ENCODE measurements at places on chromosomes 11 and 22.

DNA sequence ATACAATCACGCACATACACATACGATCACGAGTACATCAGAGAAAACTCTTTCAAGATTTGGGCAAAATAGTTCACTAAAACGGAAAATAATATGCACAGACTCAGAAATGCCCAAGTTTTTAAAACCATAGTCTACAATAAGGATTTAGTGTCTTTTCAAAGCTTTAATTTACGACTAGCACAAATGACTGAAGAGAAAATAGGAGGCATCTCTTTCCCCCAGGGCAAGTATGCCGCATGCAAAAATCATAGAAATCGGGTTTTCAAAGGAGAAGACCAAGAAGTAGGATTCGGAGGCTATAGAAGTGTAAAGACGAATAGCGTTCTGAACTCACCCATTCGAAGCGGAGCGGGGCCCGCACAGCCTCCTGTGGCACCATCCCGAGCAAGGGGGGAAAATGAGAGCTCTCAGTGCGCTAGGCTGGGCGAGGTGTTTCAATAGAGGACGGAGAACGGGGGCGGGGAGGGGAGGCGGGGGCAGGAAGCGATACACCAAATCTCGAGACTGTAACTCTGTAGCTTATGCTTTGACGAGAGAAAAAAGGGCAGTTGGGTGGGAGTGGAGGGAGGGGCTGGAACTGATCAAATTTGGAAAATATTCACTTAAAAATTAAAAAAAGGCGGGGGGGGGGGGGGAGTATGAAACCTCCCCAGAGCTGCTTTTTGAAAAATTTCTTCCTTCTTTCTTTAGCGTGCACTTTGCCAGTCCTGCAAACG is 15.8 kb downstream of the BLID start:
- peak; percentile 66 for DNase-seq

DNA sequence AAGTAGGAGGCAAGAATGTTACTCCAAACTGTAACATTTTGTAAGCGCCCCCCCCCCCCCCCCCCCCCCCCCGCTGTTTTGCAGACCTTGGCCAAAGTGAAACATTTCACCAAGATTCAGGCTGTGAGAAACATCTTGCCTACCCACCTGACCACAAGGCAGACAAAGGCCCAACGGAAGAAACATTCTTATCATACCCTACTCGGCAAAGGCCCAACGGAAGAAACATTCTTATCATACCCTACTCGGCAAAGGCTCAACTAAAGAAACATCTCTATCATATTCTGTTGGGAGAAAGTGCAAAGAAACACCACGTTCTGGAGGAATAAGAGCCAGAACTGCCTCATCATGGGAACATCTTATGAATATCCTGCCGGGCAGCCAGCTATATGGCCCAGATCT is 117.1 kb downstream of the JRKL start:
- DNase-seq: no peak

GRCh38 chr11:93887111-93887510 is 36.7 kb upstream of the VSTM5 start:
- DNase-seq: no peak

- no peak for DNase-seq
Observed at GRCh38 chr22:39225591-39225990, 19.2 kb downstream of the PDGFB start.

GRCh38 chr11:105582497-105582896 is 27.4 kb upstream of the GRIA4 start:
- peak; percentile 15 for DNase-seq

DNA sequence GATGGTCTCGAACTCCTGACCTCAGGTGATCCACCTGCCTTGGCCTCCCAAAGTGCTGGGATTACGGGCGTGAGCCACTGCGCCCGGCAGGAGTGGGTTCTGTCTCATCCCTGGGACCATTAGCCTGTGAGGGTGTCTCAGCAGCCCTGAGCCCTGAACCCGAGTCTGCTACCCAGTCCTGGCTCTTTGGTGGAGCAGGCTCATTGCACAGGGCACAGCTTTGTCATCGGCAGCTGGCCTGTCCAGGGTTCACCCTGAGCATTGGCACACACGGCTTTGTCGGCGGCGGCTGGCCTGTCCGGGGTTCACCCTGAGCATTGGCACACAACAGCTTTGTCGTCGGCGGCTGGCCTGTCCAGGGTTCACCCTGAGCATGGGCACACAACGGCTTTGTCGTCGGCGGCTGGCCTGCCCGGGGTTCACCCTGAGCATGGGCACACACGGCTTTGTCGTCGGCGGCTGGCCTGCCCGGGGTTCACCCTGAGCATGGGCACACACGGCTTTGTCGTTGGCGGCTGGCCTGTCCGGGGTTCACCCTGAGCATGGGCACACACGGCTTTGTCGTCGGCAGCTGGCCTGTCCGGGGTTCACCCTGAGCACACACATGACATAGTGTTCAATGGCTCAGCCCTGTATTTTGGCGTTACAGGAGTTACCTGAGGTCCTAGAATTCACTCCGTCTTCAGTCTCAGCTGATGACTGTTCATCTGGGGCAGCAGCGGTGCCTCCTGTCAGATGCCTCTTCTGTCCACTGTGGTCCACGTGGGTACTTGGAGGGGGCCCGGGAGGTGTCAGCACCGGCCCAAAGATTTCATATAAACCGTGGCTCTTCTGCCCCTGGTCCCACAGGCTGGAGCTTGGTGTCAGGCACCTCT is 1082.5 kb downstream of the BRD1 start:
- no peak for DNase-seq

DNA sequence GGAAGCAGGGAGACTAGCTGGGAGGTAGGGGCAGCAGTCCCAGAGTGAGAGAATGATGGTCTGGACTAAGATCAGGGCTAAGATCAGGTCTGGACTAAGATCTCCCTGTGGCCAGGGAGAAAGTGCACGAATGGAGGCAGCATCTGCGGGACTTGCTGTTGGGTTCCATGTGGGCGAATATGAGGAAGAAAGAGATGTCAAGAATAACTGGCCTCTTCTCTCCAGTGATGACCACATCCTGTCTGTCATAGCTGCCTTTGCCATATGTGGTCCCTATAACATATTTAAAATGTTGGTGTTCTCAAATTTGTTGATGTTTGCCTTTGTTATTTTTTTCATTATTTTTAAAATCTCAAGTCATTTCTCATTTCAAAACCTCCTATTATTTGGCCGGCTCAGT is 27.4 kb upstream of the CXCR5 start:
- no peak for DNase-seq

DNA sequence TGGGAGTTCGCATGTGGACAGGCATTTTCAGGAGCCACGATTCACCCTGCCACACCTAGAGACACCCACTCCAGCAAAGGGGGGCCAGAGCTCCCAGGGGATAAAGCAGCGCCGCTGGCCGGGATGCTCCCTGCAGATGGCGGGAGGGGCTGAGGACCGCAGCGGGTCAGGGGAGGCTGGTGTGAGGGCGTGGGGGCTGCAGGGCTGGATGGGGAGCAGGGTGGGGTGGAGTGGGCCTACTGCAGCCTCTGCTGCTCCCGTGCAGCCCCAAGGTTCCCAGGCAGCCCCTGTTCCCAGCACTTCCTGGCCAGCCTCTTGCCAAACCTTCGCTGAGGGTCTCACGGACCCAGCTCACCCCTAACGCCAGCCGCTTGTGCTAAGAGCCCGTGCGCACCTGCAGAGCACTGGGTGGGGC is 13.0 kb downstream of the MUC5B start:
- no peak for DNase-seq

DNA sequence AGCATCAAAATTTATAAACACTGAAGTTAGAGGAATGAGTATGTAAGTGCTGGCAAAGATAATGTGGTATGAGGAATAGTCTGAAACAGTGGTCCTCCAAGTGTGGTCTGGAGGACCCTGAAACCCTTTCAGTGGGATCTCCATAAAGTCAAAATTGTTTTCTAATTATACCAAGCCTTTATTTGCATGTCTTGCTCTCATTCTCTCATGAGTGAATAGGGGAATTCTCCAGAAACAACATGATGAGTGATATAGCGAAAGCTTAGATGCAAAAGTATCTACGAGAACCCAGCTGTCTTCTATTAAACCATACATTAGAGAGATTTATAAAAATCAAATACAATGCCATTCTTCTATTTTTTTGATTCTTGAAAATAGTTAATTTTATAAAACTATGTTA is 145.0 kb upstream of the RAG2 start:
- DNase-seq: no peak

DNA sequence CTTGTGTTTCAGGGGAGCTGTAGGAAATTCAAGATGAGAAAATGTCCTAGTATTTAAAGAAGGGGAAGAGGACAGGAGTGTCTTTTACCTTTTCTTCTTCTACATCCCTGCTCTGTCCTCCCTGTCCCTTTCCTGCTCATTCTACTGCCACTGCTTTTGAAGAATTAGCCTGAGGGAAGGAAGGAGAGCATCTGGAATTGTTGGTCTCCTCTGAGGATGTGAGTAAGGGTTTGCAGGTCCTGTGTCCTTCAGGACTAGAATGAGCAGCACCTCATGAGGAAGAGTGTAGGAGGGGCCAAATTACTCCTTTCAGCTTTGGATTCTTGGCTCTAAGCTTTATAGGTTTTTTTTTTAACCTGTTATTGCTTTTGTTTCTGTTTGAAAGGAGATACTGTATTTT is 24.2 kb downstream of the SNU13 start:
- no peak for DNase-seq

Data from LHCN-M2 (cell line).